CD4-positive, CD25-positive, alpha-beta regulatory T cell (primary cell): ENCODE measurements at places on chromosomes 11 and 22.
A peak's percentile ranks its signal among the peaks of the same experiment; 100 is the strongest.

- H3K36me3 ChIP-seq, result no peaks in the 10 kb centered on the region
- no peak for DNase-seq
- peaks cover 16% of the 10 kb centered on the region for H3K27me3 ChIP-seq
- no peaks in the 10 kb centered on the region for H3K4me1 ChIP-seq
Observed at GRCh38 chr11:130055617-130056016, 14.1 kb upstream of the APLP2 start.

DNA sequence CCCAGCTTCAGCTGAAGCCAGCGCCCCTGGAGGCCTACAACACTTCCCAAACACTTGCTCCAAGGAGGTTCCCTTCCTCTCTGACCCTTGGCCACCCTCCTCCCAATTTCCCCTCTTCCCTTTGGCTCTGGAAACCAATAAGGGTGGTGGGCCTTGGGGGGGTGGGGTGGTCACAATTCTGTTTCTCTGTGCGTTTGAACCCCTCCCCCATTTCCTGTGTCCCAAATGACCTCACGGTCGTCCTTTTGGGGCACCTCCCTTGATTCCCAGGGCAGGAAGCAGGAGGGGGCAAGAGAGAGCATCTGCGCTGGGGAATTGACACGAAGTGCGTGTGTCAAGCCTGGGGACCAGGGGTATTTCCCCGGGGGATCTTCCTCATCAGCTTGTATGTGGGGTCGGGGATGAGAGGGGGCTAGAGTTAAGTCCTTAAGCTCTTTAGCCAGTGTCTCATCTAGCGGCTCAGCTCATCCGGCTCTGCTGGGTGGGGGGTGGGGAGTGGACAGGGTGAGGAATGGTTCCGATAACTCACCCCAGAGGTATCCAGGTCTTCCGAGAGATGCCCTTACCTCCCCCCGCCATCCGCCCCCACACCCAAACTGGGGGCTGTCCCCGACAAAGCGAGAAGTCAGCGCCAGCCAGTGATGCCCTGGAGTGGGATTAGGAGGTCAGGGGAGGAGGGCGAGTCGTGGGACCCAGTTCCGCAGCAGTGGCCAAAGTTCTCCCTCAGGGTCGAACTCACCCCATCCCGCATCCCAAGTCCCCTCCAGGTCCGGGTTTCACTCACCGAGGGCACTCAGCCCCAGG is 587 bp downstream of the ESAM start:
- H3K27me3 ChIP-seq, result peaks cover 12% of the 10 kb centered on the region
- no peak for DNase-seq
- peaks cover 48% of the 10 kb centered on the region for H3K4me1 ChIP-seq
- H3K36me3 ChIP-seq, result no peaks in the 10 kb centered on the region
- no peak overlapping the region for H3K4me3 ChIP-seq

GRCh38 chr11:117420143-117420485 is 92.5 kb downstream of the CEP164 start:
- H3K36me3 ChIP-seq, result no peaks in the 10 kb centered on the region
- no peak overlapping the region for H3K4me3 ChIP-seq
- no peak for DNase-seq

DNA sequence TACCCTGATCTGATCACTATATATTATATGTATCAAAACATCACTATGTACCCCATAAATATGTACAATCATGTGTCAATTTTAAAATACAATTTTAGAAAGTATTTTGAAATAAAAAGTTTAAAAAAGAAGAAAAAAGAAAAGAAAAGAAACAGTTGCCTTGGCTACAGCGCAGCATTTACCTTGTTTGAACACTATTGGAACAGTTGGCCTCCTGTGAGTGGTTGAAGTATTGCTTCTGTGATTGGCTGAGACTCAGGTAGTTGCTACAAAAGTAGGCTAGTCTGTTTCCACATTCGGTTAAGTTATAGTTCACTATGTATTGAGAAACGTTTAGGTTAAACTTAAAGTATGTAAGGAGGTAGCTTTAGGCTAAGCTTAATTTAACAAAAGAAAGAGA is 7.9 kb upstream of the DTX4 start:
- H3K4me3 ChIP-seq, result no peak overlapping the region
- H3K4me1 ChIP-seq, result no peaks in the 10 kb centered on the region
- H3K27ac ChIP-seq, result no peak overlapping the region
- no peaks in the 10 kb centered on the region for H3K36me3 ChIP-seq
- DNase-seq, result no peak

DNA sequence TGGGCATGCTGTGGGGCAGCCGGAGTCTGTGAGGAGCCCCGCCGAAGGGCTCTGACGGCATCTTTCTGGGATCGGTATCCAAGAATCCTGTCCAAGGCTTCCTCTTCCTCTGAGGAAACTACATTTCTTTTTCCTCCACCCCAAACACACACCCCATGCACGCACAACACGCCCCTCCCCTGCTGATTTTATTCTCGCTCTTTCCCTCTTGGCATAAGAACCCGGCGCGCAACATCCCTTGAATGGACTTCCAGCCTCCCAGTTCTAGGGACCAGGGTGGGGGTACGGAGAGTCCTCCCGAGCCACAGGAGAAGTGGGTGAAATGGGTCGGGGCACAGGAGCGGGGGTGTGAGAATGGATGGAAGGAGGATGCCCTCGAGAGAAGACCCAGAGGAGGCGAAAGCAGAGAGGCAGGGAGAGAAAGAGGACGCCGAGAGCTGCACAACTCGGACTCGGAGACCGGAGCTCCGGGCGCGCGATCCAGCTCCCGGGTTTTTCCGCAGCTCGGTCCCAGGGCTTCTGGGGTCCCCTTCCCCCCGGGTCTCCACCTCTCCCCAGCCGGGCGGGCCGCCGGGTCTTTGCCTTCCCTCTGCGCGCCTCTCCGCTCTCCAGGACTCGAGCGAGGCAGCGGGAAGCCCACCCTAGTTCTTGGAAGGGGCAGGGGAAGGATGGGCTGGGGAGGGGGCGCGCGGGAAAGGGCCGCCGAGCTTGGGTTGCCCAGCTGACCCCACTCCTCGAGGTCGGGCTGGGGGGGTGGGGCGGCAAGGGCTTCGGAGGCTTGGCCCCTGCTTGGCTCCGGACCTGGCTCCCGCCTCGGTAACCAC is 1.5 kb upstream of the LARGE1 start:
- H3K4me3 ChIP-seq, result peak overlapping the region; percentile 41
- peak; percentile 53 for DNase-seq
- no peak overlapping the region for H3K27ac ChIP-seq
- peaks cover 36% of the 10 kb centered on the region for H3K27me3 ChIP-seq
- H3K36me3 ChIP-seq, result no peaks in the 10 kb centered on the region

DNA sequence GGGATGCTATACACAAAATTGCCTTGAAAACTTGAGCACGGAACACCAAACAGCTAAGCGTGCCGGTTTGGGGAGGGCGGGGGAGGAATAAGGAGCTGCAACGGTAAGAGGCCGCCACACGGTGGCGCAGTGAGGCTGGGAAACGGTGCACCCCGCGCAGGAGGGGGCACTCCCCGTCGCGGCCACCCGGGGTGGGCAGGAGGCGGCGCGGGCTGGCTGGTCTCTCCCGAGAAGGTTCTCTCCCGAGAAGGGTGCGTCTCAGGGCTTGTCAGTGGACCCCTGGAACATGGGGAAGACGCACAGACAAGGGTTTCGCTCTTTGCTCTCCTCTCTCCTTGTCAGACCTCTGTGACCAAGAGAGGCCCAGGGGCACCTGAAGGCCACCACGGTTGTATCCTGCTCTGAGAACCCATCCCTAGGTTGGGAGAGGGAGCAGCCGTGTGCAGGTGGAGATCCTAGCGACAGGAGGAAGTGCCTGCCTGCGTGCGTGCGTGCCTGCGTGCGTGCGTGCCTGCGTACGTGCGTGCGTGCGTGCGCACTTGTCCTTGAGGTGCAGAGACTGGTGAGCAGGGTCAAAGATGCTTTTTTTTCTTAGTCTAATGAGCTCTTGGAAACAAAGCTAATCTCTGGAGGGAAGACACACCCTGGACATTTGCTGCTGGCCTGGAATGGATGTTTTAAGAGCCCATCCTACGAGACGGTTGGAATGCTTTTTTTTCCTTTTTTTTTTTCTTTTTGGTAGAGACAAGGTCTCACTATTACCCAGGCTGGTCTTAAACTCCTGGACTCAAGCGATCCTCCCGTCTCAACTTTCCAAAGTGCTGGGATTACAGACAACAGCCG is 18.1 kb upstream of the JAM3 start:
- H3K4me1 ChIP-seq, result peaks cover 6% of the 10 kb centered on the region
- no peak overlapping the region for H3K4me3 ChIP-seq
- H3K27me3 ChIP-seq, result no peaks in the 10 kb centered on the region
- DNase-seq, result peak; percentile 70
- no peaks in the 10 kb centered on the region for H3K36me3 ChIP-seq
- H3K27ac ChIP-seq, result no peak overlapping the region

DNA sequence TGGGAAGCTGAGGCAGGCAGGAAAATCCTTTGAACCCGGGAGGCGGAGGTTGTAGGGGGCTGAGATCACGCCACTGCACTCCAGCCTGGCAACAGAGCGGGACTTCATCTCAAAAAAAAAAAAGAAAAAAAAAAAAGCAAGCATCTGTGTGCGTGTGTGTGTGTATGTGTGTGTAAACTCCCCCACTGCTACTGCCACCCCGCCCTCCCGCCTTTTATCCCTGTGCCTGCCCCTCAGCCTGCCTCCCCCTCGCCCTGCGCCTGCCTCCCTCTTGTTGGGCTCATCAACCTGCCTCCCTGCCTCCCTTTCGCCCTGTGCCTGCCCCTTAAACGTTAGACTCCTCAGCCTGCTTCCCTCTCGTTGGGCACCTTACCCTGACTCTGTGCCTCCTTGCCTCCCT is 18.0 kb downstream of the TMEM258 start:
- H3K4me3 ChIP-seq, result no peak overlapping the region
- H3K4me1 ChIP-seq, result peaks cover 20% of the 10 kb centered on the region
- H3K27ac ChIP-seq, result no peak overlapping the region
- no peaks in the 10 kb centered on the region for H3K36me3 ChIP-seq
- no peaks in the 10 kb centered on the region for H3K27me3 ChIP-seq

DNA sequence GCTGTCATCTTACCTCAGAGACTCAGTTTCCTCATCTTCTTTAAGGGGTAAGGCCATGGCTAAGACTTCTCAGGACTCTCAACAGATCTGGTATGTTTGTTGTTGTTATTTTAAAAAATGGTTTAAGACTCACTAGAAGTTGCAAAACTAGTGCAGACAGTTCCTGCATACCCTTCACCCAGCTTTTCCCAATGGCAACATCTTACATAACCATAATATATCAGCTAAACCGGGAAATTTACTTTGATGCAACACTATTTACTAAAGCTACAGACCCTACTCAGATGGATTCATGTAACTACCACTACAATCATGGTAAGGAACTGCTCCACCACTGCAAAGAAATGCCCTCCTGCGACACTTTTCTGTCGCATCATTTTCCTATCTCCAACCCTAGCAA is 20.4 kb downstream of the LGR4 start:
- no peaks in the 10 kb centered on the region for H3K36me3 ChIP-seq
- H3K27me3 ChIP-seq, result no peaks in the 10 kb centered on the region
- H3K27ac ChIP-seq, result no peak overlapping the region
- DNase-seq, result no peak
- no peak overlapping the region for H3K4me3 ChIP-seq

- no peaks in the 10 kb centered on the region for H3K36me3 ChIP-seq
- DNase-seq, result no peak
- H3K4me3 ChIP-seq, result no peak overlapping the region
- H3K27ac ChIP-seq, result no peak overlapping the region
Observed at GRCh38 chr22:43100225-43100624, 10.3 kb upstream of the BIK start.

GRCh38 chr22:42721045-42721434 is 370 bp upstream of the A4GALT start:
- no peak for DNase-seq
- H3K27me3 ChIP-seq, result peaks cover 7% of the 10 kb centered on the region
- peaks cover 9% of the 10 kb centered on the region for H3K4me1 ChIP-seq
- no peak overlapping the region for H3K4me3 ChIP-seq
- no peaks in the 10 kb centered on the region for H3K36me3 ChIP-seq
- no peak overlapping the region for H3K27ac ChIP-seq

DNA sequence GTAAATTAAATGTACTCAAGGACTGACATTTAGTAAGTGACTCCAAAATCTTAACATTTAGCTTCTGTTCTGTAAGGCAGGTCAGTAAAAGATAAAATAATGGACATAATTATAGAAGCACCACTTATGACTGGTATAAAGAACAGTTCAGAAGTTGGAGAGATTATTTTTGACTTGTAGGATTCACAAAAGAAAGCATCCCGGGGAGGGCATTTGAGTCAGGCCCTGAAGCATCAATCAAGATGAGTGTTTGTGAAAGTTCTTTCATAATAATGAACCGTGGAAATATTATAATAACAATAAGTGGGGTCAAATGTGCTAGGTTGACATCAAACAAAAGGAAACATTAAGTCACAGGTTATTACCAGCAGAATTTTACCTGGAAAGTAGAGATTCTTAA is 201.9 kb downstream of the DDX10 start:
- no peak overlapping the region for H3K4me3 ChIP-seq
- H3K27me3 ChIP-seq, result no peaks in the 10 kb centered on the region
- no peaks in the 10 kb centered on the region for H3K4me1 ChIP-seq
- no peaks in the 10 kb centered on the region for H3K36me3 ChIP-seq
- DNase-seq, result no peak
- no peak overlapping the region for H3K27ac ChIP-seq
